NCI-H187 (cell line): ENCODE measurements at places on chromosomes 6 and 20.

DNA sequence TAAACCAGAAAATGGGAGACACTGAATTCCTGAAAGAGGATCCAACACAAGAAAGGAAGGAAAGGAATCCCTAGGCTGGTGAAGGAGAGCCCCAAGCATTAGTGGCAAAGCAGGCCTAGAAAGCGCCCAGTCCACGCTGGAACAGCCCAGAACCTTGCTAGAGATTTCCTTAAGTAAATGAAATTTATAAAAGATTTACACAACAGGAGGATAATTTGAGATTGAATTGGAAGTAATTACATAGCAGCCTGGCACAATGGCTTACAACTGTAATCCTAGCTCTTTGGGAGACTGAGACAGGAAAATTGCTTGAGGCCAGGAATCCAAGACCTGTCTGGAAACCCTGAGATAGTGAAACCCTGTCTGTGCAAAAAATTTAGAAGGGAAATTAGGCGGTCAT lies 26.8 kb upstream of the C20orf144 start:
- no peak for DNase-seq

DNA sequence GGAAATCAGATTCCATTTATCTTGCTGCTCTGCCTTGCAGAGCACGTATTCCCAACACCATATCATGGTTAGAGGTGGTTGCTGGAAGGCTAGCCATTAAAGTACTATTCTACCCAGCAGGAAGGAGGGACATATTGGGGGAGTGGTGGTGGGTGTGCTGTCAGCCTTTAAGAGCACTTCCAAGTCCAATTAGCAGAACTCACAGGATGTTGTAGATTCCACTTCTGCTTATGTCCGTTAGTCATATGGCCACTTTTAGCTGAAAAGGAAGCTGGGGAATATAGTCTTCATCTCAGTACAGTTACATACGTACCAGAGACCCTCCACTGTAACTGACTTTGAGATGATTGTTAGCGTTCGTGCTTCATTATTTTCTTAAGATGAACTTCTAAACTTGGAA lies 94.4 kb downstream of the SAMD3 start:
- DNase-seq = no peak

- DNase-seq = no peak
Measured at GRCh38 chr6:126682440-126682839, 342.5 kb downstream of the CENPW start.

DNA sequence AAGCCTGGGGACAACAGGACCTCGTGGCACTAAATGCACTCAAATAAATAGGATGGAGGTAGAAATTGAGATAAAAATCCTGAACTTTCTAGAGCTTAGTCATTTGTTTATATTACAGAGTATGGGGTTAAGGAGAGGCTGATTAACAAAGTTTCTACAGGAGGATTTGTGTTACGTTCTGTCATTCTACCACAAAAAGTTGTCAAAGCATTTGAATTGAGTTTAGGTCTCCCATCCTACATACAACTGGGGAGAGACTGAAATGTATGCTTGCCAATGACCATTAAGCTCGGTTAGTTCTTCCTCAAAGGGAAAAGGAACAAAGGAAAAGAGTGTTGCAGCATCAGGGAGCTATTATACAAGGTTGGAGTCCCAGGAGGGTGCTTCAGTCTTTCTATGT lies 597.9 kb downstream of the COL12A1 start:
- no peak for DNase-seq

DNA sequence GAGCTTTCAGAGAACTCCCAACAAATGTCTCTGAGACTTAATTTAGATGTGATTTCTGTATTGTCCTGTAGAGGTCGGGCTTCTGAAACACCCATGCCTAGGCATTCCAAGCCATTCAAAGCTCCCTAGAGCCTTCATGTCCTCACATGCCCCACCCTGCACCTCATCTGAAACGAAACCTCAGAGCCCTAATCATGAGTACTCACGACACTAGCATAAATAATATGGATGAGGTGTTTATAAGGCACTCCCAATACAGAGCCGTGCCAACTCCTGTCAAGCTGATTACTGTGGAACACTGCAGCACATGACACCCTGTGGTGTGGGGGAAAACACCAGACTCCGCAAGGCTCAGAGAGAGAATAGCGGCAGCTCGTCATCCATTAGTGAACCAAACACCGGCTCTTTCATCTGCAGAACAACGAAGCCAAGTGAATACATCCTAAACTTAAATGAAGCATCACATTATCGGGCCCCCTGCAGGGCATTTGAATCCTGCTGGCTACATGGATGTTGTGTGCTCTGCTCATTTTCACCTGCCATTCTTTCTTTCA lies 83.8 kb downstream of the FNDC1 start:
- peak; percentile 78 for DNase-seq

DNA sequence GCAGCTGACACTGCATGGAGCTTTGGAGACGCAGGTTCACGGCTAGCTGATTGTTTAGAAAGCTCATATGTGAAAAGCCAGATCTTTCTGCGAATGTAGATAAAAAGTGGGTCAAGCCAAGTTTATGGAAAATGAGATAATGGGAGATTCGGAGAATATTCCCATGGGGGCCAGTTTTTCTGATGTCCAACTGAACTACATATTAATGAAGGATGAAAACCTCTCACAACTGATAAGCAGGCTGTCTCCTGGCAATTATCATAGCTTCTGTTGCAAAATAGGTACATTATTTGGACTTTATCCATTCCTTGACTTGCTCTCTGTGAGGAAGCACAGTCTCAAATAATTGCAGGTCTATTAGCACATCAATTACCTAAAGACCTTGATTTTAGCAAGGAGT lies 21.1 kb downstream of the HDGFL1 start:
- no peak for DNase-seq
